ENCODE measurements at places on chromosomes 1 and 21. TPM values are rescaled to one million over a fixed set of nuclear protein-coding genes. Genes with fewer than 3 reads are reported as not detected.

CLEC20A gene
- not detected for total RNA-seq

CFAP107 gene
- not detected for total RNA-seq

RPTN gene
- total RNA-seq: not detected

TM2D1 gene
- 28.2 TPM for total RNA-seq

CD1D gene
- 0.08 TPM for total RNA-seq

XKR8 gene
- total RNA-seq: 4.9 TPM

HOOK1 gene
- total RNA-seq: 0.21 TPM

DAB1 gene
- total RNA-seq: not detected

KRTAP7-1 gene
- total RNA-seq: not detected

GPR157 gene
- total RNA-seq: 7.0 TPM
